Activated CD4-positive, alpha-beta T cell treated with anti-CD3 and anti-CD28 coated beads, Interleukin-2, amount 10 ng/mL, durations not matched to agents 7 days and 5 days (primary cell): ENCODE measurements at places on chromosomes 3 and 15. TPM values are rescaled to one million over a fixed set of nuclear protein-coding genes. Genes with fewer than 3 reads are reported as not detected.

CFAP20DC gene
- 0.99 TPM for total RNA-seq

FSTL1 gene
- total RNA-seq = 0.35 TPM

CHRM5 gene
- total RNA-seq = not detected

KLHL6 gene
- 40.4 TPM for total RNA-seq

SMCO1 gene
- total RNA-seq = not detected

WDR93 gene
- total RNA-seq = not detected

SLC9C1 gene
- total RNA-seq = not detected

STIMATE gene
- total RNA-seq = 30.1 TPM

HGD gene
- total RNA-seq = 0.55 TPM

CYP8B1 gene
- total RNA-seq = not detected

DUOX2 gene
- not detected for total RNA-seq

FAM3D gene
- not detected for total RNA-seq

PHLDB2 gene
- total RNA-seq = 1.9 TPM

GORASP1 gene
- total RNA-seq = 31.6 TPM

HMG20A gene
- total RNA-seq = 47.4 TPM

PPM1L gene
- total RNA-seq = 5.8 TPM

RPL15 gene
- total RNA-seq = 1,775 TPM

FAM107A gene
- total RNA-seq = not detected

KATNBL1 gene
- total RNA-seq = 45.7 TPM

CCDC54 gene
- not detected for total RNA-seq

ARNT2 gene
- total RNA-seq = not detected

HAPLN3 gene
- 86.1 TPM for total RNA-seq

CCRL2 gene
- total RNA-seq = 5.8 TPM

TIGIT gene
- total RNA-seq = 7.0 TPM

HTR3E gene
- not detected for total RNA-seq

ZBTB38 gene
- total RNA-seq = 20.0 TPM

ZKSCAN7 gene
- 0.56 TPM for total RNA-seq

IDH2 gene
- 332 TPM for total RNA-seq

CCDC14 gene
- total RNA-seq = 55.5 TPM

FGF12 gene
- not detected for total RNA-seq

TMEM266 gene
- not detected for total RNA-seq

SOX2 gene
- total RNA-seq = not detected

TMEM108 gene
- total RNA-seq = not detected
